Stimulated activated CD4-positive, alpha-beta T cell treated with anti-CD3 and anti-CD28 coated beads, Interleukin-2, amount 100 ng/mL, for 24 hours (primary cell): ENCODE measurements at places on chromosomes 4 and X.

- no peak for DNase-seq
Observed at GRCh38 chrX:85429066-85429465, 49.6 kb upstream of the POF1B start.

GRCh38 chr4:150826306-150826705 lies 188.8 kb downstream of the LRBA start:
- DNase-seq, result no peak

DNA sequence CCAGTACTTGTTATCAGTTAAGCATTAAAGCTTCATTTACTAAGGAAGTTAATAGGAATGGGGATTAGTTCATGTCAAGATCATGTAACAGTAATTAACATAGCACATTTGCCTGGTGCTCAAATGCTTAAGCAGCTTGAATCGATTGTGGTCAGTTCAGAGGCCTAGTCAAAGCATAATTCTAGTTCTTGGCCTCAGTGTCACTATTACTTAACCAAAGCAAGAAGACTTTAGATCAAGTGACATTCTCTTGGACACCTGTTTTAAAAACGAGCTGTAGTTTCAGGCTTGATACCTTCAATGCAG lies 115.2 kb upstream of the BMPR1B start:
- DNase-seq, result no peak

DNA sequence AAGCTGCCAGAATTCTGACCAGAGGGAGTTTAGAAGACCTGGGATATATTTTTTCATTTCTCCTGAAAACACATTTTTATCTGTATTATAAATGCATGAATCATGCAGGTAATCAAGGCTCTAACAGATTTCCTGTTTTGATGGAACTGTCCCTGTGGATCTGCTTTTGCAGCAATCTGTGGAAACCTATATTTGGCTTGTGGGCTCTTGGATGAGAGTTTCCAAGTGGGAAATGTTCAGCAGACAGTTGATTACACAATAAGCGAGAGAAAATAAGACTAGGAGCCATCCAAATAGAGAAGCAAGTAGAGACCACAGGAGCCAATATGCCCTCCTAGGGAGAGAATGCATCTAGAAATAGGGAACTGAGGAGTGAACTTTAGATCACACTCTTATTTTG lies 105.0 kb downstream of the NDST3 start:
- DNase-seq, result no peak

DNA sequence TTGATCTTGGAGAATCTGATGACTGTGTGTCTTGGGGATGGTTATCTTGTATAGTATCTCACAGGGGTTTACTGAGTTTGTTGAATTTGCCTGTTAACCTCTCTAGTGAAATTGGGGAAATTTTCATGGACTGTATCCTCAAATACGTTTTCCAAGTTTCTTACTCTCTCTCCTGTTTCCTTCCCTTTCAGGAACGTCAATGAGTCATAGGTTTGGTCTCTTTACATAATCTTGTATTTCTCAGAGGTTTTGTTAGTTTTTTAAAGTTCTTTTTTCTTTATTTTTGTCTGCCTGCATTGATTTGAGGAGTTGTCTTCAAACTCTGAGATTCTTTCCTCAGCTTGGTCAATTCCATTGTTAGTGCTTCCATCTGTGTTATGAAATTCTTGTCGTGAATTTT lies 227.7 kb upstream of the GPRIN3 start:
- DNase-seq, result no peak

DNA sequence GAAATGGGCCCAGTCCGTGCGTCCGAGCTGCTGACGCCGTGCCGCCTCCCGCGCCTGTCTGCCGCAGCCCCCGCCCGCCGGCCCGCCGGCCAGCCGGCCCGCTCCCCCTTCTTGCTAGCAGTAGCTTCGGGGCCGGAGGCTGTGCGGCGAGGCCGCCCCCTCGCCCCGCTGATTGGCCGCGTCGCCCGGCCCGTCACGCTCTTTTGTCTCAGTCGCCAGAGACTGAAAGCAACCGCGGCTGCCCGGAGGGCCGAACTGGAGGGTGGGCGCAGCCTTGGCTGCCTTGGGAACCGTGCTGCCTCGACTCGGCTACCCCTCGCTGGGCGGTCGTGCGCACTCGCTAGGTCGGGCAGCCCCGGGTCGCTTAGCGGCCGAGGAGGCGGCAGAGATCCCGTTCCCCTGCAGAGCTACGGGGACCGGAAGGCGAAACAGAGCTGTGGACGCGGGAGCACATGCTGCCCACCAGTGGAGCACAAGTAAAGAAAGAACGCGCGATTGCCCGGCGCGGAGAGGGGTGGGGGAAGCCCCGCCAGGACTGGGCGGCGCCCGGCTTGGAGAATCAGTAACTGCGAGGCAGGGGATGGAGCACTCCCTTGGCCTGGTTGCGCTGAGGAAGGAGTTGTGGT lies at the start of gene ZCCHC18:
Gene ZCCHC18 (plus strand): TSS at position 198 of the 626 bp plus-strand sequence. CDS start 1,589 bp downstream, outside the sequence.
- DNase-seq, result peak; percentile 32

- DNase-seq, result no peak
Observed at GRCh38 chr4:56668267-56668666, 12.8 kb downstream of the HOPX start.
